ENCODE measurements at places on chromosomes 6 and 20.

GRCh38 chr20:35269055-35269781 lies 8.7 kb downstream of the MMP24OS start:
- DNase-seq = no peak

DNA sequence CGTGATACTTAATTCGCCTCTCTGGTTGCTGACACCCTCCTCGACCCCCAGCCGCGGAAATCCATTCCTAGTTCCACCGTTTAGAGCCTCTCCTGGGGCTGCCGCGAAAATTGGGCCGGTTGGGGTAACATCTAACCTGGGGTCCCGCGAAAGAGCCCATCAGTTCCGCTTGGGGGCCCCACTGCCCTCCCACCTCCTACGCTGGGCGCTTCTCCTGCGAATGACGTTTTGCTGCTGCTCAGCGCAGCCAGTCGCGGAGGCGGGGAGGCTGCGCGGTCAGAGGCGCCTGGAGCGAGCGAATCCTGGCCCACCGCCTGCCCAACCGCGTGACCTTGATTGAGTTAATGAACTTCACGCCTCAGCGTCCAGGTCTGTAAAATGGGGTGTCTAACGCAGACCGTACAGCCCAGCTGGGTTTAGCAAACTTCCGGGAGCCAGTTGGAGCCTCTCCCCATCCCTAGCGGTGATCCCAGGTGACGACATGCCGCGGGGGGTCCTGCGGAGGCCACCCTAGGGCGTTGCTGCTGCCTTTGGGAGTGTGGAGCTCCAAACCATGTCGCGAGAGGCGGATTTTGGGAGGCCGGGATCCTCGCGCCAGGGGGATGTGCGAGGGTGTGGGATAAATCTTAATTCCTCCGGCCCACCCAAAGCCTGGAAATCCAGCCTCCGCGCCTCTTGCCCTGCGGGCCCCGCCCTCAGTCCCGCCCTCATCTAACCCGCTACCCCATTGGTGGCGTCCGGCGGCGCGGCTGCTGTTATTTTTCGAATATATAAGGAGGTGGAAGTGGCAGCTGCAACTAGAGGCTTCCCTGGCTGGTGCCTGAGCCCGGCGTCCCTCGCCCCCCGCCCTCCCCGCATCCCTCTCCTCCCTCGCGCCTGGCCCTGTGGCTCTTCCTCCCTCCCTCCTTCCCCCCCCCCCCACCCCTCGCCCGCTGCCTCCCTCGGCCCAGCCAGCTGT lies at the start of gene CDC25B:
Gene CDC25B, plus strand, starts transcription at position 800 of the 958 bp plus-strand sequence. CDS start 222 bp downstream, outside the sequence.
- peak; percentile 84 for DNase-seq

GRCh38 chr6:144335914-144336313 lies 50.8 kb downstream of the UTRN start:
- DNase-seq = no peak

DNA sequence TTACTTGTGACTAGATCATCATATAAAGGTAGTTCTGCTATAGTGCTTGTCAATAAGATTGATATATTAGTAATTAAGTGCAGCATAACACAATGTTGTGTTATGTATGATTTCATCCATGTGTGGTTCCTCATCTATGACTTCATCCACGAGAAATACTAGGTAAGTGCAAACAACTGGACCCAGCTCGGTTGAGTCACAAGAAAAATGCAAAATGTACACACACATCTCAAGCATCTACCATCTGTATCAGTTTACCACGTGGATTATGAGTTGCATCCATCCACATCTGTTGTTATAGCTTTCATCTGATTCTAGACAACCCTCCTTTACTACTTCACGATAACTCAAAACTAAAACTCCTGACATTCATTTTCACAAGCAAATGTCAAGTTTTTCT lies 517.0 kb upstream of the CITED2 start:
- no peak for DNase-seq

DNA sequence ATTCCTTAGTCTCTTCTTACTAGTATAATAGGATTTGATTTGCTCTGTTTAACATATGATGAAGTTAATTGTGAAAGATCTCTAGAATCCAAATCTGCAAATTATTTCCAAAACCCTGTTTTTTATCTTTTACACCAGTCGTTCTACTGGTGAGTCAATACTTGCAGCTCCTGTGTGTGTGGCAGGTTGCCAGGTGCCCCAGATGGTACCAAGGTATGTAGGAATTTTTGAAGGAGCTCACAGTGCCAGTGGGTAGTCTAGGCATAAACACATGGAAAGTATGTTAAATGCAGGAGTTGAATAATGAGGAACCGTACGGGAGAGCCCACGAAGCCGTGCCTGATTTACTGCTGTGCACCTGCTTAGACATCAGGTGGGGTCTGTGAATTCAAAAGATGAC lies 192.2 kb downstream of the FARS2 start:
- DNase-seq = no peak

DNA sequence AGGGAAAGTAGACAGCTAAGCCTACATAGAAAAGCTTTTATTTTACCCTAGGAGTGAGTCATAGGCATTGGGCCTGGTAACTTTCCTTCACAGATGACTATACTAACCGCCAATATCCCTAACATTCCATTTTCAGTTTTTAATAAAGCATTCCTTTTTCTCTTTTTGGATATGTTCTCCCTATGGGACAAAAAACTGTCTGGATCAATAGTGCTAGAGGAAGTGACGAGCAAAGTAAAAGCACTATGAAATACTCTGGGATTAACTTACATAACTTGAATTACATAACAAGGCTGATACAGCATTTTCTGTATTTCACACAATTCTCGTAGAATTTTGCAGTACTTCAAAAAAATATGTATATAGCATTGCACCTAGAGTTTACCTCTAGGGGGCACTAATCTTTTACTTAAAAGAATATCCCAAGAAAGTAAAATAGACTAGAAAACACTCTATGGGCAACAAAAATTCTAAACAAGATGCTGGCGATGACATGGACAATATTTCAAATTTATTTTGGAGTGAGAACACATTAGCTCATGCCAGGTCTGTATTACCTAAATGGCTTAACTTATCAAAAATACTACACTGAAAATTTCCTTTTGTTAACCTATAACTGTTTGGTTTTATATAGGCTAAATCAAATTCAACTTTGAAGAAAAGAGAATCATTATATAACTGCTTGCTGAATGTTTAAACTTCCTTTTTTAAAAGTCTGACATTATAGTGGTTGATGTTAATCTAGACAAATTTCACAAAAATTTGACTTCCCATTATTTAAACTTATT lies 66.3 kb upstream of the DST start:
- DNase-seq = no peak

DNA sequence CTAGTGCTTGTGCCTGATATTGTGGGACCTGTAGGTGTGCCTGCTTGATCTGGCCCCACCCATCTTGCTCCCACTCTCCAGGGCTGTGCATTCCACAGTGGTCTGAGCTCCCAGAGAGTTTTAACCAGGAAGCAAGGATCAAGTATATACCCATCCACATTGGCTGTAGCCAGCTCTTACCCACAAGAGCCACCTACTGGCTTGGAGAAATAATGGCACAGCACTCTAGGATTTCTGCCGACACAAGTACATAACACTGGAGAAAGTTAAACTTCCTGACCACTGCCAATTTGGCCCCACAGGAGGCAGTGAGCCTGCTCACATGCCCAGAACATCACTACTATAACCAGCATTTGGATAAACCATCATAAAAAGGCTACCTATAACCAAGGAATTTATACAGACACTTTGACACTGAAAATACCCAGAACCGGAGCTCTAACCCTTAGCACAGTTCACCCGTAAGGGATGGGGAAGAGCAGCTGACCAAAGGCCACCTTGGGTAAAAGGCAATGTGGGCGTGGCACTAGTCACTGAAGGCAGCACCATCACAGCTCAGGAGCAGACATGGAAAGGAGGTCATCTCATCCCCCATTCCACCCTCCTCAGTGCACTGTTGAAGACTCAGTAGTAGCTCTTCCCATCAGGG lies 440.4 kb downstream of the BTBD3 start:
- DNase-seq = no peak

DNA sequence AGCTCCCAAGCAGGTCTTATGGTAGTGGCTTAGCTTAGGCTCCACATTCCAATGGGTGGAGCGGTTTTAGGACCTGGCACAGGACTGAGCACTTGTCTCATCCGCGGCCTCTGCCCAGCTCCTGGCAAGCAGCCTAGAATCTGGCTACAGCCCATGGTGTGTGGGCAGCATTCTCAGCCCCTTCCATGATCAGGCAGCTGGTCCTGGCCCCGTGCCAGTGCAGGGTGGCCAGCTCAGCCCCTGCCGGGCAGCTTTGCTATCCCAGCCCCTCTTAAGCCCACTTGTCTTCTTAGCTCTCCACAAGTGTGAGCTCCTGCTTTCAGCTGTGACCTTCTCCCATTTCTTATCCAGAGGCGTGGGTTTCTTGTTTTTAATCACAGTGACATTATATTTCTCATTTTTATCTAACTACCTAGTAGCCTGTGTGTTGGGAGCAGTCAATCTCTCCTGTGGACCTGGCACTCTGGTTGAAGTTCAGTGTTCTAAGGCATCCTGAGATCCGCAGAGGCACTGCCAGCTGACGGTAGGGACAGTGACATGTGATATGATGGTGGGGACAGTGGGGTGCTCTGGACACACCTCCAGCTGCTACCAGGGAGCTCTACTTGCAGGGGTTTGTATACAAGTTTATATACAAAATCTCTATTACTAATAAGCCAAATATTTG lies 119.9 kb upstream of the PRND start:
- DNase-seq = no peak

DNA sequence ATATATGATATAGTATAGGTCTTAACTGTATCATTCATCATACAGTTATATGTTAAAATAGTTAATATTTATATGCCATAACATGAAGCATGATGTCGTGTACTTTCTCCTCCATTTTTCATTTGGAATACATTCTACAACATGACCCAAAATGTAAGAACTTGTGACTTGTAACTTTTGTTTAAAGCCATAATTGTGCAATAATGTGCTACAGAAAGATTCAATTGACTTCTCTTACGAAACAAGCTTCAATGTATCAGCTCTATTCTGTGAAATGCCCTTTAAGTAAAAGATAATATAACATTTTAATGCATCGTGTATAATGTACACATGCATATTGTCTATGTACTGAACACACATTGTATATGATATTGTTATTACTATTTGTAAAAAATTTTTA lies 76.7 kb upstream of the FABP7 start:
- DNase-seq = no peak

GRCh38 chr6:160454303-160454702 lies 106.1 kb downstream of the SLC22A3 start:
- DNase-seq = no peak

DNA sequence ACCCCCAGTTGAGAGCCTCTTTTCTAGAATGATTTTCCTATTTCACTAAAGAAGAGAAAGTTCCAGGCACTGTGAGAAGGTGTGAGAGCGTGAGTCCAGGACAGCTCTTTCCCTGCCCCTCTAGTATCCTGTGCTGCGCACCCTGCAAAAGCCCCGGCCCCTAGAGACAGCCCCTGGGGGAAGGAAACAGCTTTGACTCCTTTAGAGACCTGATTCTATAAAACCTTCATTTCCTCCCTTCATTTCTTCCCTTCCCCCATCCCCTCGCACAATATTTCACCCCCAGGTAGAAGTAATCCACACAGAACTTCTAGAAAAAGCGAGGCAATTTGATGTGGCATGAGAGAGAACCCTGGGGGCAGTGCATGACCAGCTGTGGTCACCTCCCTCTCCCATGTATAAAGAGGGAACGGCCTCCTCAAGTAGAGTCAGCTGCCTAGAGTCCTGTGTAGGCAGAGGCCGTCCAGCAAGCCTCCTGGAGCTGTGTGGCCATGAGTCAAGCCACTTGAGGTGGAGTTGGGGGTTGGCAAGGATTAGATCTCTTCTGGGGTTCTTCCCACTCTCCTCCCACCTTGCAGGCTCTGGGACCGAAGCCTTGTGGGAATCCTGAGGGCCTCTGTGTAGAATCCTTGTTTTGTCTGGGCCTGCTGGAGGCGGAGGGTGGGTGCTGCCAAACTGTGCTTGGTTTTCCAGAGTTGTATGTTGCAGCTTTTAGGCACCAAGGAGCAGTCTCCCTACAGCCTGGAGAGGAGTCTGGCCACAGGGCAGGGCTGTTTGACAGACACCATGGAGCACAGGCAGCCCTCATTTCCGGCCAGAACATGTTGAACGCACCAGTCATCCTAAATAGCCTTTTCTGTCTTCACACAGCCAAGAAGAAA lies 41.7 kb downstream of the CHMP4B start:
- DNase-seq = no peak

GRCh38 chr6:138349891-138350290 lies 27.8 kb upstream of the SMIM28 start:
- DNase-seq = no peak

DNA sequence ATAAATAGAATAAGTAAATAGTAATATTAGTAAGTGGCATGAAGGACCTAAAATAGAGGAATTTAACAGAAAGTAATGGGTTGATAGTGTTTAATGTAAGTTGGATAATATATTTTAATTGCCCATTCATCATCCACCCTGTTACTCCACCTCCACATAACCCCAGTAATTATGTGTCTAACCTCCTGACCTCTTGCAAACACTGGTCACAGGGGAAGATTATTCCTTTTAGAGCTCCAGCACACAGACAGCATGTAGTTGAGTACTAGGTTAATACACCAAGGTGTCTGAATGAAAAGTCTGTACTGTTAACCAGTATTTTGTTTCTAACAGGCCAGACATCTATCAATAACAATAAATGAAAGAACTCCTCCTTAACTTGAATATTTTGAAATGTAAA lies 92.4 kb upstream of the EYS start:
- no peak for DNase-seq

- DNase-seq = no peak
Measured at GRCh38 chr20:57267158-57267821, 849 bp upstream of the BMP7 start.

- no peak for DNase-seq
Measured at GRCh38 chr20:52105442-52106422, 85.8 kb downstream of the ZFP64 start.

DNA sequence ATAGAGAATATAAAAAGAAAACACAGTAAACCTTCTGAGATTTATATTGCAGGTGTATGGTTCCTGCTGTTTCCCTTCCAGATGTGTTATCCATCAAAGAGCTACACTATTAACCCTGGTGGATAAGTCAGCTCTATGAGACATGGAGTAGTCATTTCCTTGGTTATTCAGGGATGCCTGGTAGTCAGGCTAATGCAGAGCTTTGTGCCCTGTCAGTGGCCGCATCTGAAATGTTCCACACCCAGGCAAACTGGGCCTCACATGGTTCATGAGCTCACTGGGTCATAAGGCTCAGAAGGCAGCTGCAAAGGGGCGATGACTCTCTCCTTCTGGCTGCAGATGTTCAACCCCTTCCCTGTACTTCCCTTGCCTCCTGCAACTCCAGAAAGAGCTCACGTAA lies 473.6 kb downstream of the EPHA7 start:
- DNase-seq = no peak

GRCh38 chr6:168608113-168608400 lies 167.1 kb downstream of the SMOC2 start:
- DNase-seq = no peak

- DNase-seq = no peak
Measured at GRCh38 chr20:39245685-39246311, 283.7 kb downstream of the DHX35 start.

DNA sequence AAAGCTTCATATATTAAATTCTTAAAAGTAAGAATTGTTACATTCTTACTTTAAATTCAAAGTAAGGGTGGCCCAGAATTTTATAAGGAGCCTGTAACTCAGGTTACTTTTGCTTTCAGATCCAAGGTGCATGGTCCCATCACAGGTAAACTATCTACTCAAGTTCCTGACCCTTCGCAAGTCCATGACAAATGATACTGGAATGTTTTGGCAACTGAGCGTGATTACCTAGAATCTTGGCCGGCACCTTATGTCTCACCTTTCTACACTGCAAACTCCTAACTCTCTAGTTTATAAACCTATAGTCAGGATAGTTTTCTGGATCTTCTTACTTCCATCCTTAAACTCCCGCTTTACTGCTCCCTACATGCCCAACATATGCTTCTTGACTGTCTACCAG lies 67.9 kb upstream of the HMGN3 start:
- DNase-seq = no peak

- DNase-seq = no peak
Measured at GRCh38 chr20:50999355-50999754, 23.6 kb downstream of the KCNG1 start.
